Hypothalamus (tissue), 51 donors: ENCODE measurements at places on chromosomes 11 and 22.

- DNase-seq, result peak; percentile 31
Observed at GRCh38 chr11:57277845-57278720, 41.0 kb upstream of the APLNR start.

DNA sequence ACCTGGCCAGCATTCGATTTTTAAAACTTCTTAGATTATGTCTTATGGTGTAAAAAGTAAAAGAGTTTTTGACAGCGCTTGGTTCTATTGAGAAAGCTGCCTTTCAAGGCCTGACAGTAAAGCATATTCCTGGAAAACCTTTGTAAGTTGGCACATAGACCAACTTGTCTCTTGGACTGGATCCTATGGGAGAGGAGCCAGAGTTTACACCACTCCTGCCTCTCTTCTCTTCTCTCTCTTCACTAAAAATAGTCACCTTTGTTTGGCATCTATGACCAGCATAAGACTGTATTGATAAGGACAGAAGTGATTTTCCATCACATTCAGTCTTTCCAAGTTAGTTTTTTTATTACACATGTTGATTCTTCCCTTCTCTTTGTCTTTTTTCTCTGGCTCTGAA is 33.7 kb downstream of the CSRP3 start:
- no peak for DNase-seq

GRCh38 chr22:38258895-38259294 is 13.9 kb downstream of the TMEM184B start:
- DNase-seq, result no peak

GRCh38 chr11:10774811-10775210 is 23.8 kb downstream of the CTR9 start:
- no peak for DNase-seq

GRCh38 chr11:94129512-94130297 is 1.1 kb downstream of the PANX1 start:
- DNase-seq, result no peak

DNA sequence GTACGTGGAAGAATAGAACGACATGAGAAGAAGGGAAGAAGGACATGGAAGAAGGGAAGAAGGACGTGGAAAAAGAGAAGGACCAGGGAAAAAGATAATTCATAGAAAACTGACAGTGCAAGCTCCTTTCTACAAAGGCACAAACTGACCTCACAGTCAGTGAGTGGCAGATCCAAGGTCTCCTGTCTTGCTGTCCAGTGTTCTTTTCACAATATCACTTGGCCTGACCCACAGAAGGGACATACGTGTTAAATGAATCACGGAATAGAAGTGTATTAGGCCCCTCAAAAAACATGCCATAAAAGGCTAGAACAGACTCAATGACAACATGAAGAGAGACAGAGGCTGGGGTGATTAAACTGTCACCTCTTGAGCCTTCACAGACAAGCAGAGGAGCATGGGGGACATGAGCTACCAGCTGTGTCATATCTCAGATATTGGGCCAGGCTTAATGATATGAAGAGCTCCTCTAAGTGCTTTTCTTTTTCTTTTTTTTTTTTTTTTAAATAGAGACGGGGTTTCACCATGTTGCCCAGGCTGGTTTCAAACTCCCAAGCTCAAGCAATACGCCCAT is 4.6 kb downstream of the ASCC2 start:
- DNase-seq, result no peak

DNA sequence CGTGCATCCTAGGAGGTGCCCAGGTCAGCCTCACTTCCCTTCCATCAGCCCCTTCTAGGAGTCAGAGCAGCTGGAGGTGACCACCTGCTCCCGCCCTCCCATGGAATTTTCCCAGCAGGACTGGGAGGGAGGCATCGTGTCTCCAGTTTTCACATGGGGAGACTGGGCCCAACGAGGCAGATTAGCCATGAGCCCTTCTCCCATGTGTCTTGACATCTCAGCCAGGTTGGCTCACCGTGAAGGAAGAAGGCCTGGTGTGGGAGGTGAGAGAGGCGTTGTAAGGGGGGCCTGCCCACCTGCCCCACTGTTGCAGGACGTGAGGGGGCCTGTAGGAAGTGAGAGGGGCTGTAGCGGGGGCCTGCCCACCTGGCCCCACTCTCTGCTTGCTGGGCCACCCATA is 1521.4 kb downstream of the BRD1 start:
- no peak for DNase-seq

GRCh38 chr11:86919557-86920210 is 35.5 kb downstream of the FZD4 start:
- no peak for DNase-seq

- DNase-seq, result no peak
Observed at GRCh38 chr11:92638678-92639077, 330.8 kb upstream of the MTNR1B start.

- no peak for DNase-seq
Observed at GRCh38 chr11:124199702-124200101, 16.6 kb downstream of the OR10D3 start.

DNA sequence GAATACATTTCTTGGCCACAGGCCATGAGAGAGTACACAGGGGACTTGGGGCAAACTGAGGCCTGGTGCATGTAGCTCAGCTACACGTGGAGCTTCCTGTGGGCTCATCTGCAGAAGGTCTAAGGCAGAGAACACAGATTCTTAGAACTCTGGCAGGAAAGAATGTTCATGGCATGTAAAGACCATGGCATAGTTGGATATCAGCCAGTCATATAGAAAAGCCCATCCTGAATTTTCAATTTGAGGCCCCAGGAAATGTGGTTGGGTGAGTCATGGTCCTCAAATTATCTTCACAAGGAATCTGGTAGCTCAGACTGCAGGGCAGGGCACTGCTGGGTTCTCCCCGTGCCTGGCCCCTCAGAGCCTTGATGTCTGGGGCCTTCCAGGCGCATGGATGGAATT is 13.7 kb upstream of the ST3GAL4 start:
- DNase-seq, result no peak
